ENCODE measurements at places on chromosomes 4 and X. TPM values are rescaled to one million over a fixed set of nuclear protein-coding genes. Genes with fewer than 3 reads are reported as not detected.
A peak's percentile ranks its signal among the peaks of the same experiment; 100 is the strongest.

- no peak for DNase-seq
Observed at GRCh38 chrX:108270280-108270679, 167.9 kb downstream of the COL4A6 start.

GRCh38 chr4:54165011-54165410 lies 64.1 kb upstream of the PDGFRA start:
- no peak for DNase-seq

DNA sequence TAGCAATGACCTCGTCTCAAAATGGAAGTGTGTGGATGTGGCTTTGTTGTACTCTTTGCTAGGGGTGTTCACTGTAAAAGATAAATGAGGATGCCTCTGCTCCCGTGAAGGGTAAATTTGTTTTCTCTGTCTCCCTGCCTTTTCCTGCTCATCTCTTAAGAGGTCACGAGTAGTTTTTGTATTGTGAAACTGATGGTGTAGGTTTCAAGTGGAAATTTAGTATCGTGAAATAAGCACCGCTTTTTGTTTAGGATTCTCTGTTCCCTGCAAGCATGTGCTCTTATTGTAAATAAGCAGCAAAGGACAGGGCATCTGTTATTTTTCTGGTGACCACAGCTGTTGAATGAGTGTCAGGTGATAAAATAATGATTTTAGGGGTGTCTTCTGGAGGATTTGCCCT lies 104.6 kb downstream of the PHEX start:
- no peak for DNase-seq

DNA sequence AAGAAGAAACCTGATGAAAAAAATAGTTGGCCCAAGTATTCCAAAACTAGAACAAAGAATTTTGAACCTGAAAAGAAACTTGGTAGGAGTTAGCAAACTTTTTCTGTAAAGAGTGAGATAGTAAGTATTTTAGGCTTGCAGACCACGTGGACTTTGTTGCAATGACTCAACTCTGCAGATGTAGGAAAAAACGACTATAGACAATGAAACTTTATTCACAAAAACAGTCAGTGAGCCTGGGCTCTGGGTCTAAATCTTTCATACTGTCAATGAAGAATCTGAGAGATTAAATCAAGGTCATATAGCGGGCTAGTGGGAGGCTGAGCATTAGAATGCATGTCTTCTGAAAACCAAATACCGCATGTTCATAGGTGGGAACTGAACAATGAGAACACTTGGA lies 23.0 kb downstream of the SH3D19 start:
- DNase-seq: peak; percentile 48

DNA sequence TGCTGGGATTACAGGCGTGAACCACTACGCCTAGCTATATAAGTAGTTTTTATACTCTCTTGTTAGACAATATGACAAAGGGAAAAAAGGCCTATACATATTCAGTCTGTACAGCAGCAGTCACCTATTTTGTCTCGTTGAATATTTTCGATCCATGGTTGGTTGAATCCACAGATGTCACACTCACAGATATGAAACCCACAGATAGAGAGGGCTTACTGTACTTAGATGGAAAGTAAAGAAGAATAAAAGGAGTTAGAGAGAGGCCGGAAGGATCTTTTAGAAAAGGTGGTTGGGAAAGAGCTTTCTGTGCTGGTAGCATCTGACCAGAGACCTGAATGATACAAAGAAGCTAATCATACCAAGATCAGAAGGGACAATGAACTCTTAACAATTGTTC lies 38.3 kb upstream of the SPINK2 start:
- no peak for DNase-seq

The OPHN1 gene
- 3.0 TPM for polyA plus RNA-seq

DNA sequence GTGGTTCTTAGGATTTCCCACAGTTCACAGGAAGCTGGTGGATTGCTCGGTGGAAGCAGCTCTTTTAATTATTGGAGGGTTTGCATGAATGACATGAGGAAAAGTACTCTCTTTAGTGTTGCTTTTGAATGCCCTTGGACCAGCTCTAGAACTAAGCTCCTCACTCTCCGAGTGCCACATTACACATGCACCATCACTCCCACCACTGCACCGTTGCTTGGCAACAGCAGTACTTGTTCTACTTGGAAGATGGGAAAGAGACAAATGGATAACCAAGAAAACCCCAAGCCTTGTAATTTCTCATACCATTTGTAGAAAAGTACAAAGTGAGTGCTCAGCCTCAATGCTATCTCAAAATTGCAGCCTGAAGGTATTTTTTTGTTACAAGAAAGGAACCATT lies 620.2 kb upstream of the BOD1L1 start:
- DNase-seq: no peak

The CYBB gene
- 5.5 TPM for polyA plus RNA-seq

- DNase-seq: no peak
Observed at GRCh38 chrX:134251241-134251640, 14.3 kb downstream of the CCDC160 start.

GRCh38 chr4:17726911-17727310 lies 54.5 kb downstream of the FAM184B start:
- no peak for DNase-seq

The PRR32 gene
- polyA plus RNA-seq: not detected

GRCh38 chr4:168633064-168633463 lies 136.2 kb downstream of the PALLD start:
- DNase-seq: no peak

The SEL1L3 gene
- polyA plus RNA-seq: 2.7 TPM

The DDX3X gene
- 123 TPM for polyA plus RNA-seq

The GAGE12E gene
- polyA plus RNA-seq: not detected

GRCh38 chrX:55135171-55135570 lies 46.4 kb downstream of the PAGE2 start:
- peak; percentile 21 for DNase-seq

The ANAPC4 gene
- 48.6 TPM for polyA plus RNA-seq

- no peak for DNase-seq
Observed at GRCh38 chr4:41452484-41453225, 85.3 kb upstream of the LIMCH1 start.

GRCh38 chr4:184163813-184164212 lies 53.9 kb downstream of the ENPP6 start:
- DNase-seq: no peak

DNA sequence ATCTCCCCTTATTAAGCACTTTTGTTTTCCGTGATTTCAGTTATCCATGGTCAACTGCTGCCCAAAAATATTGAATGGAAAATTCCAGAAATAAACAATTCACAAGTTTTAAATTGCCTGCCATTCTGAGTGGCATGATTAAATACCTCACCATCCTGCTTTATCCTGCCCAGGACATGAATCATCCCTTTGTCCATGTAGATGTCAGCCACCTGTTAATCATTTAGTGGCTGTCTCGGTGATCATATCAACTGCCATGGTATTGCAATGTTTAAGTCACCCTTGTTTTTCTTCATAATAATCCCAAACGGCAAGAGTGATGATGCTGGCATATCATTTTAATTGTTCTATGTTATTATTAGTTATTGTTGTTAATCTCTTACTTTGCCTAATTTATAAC lies 79.8 kb upstream of the LHFPL1 start:
- DNase-seq: no peak

The EMD gene
- polyA plus RNA-seq: 79.1 TPM

The GYPE gene
- 0.24 TPM for polyA plus RNA-seq

GRCh38 chr4:126853715-126854114 lies 779.0 kb upstream of the INTU start:
- DNase-seq: no peak

DNA sequence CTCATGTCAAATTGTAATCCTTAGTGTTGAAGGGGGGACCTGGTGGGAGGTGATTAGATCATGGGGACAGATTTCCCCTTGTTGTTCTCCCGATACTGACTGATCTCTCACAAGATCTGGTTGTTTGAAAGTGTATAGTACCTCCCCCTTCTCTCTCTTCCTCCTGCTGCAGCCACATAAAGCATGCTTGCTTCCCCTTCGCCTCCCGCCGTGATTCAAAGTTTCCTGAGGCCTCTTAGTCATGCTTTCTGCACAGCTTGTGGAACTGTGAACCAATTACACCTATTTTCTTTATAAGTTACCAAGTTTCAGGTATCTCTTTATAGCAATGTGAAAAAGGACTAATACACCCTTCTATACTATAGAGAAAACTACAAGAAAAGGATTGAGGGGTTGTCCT lies 1170.5 kb upstream of the AGA start:
- no peak for DNase-seq

DNA sequence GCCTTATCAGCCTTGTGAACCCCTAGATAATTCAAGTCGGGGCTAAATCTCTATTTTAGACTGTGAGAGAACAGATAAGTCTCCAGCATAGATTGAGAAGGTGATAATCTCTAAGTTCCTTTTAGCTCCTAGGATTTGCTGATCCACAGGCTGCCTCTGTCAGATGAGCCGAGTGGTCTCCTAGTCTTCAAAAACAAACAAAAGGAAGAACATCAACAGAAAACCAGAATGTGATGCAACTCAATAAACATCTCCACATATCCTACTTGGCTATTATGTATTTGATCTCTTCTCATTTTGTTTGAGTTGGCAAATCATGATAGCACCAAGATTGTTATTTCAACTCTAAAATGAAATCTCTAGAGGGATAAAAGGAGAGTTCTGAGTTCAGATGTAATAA lies 88.4 kb upstream of the SLC7A11 start:
- DNase-seq: no peak

- DNase-seq: peak; percentile 88
Observed at GRCh38 chrX:136525738-136526606, 6.0 kb upstream of the VGLL1 start.

GRCh38 chr4:56649445-56650261 lies 31.4 kb downstream of the HOPX start:
- DNase-seq: no peak

The ESX1 gene
- polyA plus RNA-seq: not detected

DNA sequence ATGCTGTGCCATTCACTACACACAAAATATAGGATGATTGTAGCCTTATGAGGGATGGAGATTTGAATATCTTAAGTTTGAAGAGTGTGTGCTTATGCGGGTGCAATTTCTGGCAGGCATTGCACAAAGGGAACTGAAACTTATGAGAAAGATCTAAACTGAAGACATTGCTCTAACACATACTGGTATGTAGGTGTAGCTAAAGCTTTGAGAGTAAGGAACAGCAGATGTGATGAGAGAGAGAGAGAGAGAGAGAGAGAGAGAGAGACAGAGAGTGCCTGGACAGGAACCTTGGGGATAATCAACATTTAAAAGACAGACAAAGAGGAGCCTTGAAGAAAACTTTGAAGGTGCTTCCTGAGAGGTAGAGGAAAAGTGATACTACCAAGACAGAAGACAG lies 379.7 kb downstream of the SPRY1 start:
- DNase-seq: no peak

DNA sequence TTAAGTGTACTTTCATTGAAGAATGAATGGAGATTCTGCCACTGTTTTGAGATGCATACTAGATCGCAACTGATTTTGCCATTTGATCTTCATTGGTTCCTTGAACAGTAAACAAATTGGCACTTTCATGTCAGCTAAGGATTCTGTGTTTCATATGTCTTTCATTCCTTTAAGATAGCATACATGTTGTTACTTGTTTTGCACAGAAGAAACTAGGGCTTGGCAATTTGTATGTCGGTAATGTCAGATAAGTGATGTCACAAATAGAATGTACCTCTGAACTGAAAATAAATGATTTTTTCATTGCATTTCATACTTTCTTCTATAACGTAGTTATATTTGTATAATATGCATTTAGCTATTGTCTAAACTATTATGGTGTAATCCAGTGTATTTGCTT lies 73.2 kb upstream of the TENM3 start:
- DNase-seq: no peak

DNA sequence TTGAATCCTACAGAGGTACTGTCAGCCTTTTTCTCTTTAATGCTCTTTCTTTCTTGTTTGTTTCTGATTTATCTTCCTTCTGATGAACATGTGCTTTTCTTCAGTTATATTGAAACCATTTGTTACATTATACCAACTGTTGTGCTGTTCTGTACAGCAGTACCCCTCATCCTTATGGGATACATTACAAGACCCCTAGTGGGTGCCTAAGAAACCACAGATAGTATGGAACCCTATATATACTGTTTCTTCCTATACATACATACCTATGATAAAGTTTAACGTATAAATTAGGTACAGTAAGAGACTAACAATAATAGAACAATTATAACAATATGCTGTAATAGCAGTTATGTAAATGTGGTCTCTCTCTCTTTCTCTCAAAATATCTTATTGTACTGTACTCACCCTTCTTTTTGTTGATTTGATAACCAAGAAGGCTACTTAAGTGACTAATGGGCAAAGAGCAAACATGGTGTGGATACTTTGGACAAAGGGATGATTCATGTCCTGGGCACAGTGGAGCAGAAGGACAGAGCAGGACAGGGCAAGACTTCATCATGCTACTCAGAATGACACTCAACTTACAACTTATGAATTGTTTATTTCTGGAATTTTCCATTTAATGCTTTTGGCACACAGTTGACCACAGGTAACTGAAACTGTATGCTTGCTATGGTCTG lies 10.7 kb upstream of the YIPF7 start:
- DNase-seq: no peak

- no peak for DNase-seq
Observed at GRCh38 chr4:180153587-180153986, 2089.6 kb upstream of the TENM3 start.

The SHOX gene
- polyA plus RNA-seq: not detected

DNA sequence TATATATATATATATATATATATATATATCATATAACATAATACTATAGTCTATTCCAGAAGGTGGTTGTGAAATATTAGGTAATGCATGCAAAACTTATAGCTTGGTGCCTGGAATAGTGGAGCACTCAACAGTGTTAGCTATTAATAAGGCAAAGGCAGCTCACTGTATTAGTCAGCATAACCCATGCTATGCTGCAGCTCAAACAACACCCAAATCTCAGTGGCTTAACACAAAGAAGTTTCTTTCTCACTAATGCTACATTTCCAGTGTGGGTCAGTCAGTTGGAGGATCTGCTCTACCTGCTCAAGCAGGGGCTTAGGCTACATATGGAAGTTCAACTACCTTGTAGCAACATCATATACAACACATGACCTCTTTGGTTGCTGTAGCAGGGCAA lies 5.2 kb upstream of the RPGR start:
- DNase-seq: no peak

DNA sequence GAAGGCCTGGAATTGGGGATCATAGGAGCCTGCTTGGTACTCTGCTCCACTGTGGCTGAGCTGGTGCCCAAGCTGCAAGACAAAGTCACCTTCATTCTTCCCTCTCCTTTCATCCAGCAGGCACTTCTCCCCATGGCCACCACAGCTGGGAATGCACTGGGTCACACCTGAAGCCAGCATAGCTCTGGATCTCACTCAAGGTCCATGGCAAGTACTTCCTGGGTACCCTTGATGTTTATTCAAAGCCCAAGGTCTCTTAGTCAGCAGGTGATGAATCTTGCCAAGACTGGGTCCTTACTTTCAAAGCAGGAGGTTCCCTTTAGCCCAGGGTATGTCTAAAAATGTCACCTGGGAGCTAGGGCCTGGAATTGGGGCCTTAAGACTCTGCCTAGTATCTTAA lies 4.9 kb upstream of the SLC4A4 start:
- no peak for DNase-seq

DNA sequence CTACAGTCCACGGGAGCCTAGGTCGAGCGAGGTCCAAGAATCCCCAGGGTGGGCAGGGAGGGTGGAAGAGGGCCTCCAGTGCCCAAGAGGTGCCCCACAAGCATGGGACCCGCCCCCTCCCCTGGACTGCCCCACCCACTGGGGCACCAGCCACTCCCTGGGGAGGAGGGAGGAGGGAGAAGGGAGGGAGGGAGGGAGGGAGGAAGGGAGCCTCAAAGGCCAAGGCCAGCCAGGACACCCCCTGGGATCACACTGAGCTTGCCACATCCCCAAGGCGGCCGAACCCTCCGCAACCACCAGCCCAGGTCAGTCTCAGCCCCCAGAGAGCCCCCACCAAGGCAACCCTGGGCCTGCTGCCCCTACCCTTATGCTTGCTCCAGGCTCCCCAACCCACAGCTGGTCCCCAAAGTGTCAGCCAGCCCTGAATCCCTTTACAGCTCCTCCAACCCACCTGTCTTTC lies at the start of gene GATA1:
Gene GATA1 (plus strand): TSS at position 250 of the 460 bp plus-strand sequence. CDS start 4,520 bp downstream, outside the sequence.
- DNase-seq: no peak
